ENCODE measurements at places on chromosomes 6 and 20.

DNA sequence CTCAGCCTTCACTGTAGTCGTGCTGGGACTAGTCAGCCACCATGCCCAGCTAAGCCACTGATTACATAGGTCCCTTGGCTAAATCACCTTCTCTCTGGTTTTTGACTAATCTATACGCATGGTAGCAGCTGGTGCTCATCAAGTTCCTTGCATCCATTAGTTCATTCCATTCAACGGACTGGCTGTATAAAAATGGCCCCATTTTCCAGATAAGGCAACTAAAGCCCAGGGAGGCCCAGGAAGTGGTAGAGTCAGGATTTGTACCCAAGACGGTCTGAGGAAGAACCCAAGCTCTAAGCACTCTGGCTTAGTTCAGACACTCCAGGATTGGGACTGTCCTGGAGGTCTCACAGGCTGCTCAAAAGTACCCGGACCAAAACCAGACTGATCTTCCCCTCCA is 4.9 kb downstream of the E2F1 start:
- DNase-seq: no peak

DNA sequence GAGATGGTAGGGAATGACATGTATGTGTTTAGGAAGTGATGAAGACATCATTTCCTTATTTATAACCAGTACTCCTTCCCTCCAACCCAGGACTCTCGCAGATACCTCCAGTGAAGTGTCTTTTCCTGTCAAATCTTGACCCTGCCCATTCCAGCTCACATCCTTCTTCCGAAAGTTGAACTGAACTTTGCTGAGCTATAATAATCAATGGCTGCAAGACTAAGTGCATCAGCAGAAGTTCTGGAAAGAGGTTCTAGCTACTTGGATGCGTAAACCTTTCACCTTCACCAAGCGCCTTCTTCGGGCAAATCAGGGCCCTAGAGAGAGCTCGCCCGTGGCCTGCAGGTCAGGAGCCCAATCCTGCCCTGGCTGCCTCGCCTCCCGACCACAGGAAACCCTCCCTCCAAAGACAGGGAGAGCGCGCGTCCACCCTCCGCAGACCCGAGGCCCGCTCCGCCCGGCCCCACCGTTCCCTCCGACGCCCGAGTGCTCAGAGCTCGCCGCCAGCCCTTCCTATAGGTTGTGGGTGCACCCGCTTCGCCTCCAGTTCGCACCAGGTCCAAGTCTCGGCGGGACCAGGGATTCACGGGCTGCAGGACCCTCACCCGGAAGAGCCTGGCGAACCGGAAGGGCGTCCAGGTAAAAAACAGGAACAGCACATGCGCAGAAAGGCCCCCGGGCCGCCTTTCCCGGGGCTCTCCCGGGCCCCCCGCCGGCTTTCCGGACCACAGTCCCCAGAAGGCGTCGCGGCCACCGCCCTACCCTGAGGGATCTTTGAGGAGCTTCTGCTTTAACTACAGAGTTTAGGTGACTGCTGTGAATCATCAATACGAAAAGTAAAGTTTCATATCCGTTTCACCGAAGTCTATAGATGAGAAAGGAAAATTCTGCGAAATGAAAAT is at the start of gene ZNF334:
Gene ZNF334 (minus strand): TSS at position 617 of the 902 bp plus-strand sequence. CDS start 1,457 bp downstream, outside the sequence.
- peak; percentile 7 for DNase-seq

DNA sequence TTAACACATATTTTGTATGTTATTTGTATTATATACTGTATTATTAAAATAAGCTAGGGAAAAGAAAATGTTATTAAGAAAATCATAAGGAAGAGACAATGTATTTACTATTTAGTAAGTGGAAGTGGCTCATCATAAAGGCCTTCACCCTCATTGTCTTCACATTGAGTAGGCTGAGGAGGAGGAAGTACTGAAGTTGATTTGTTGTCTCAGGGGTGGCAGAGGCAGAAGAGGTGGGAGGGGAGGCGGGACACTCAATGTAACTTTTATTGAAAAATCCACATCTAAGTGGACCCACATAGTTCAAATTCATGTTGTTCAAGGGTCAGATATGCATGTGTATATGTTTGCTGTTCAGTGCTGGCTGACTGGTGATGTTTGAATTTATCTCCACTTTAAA is 210.2 kb upstream of the CITED2 start:
- DNase-seq: no peak

DNA sequence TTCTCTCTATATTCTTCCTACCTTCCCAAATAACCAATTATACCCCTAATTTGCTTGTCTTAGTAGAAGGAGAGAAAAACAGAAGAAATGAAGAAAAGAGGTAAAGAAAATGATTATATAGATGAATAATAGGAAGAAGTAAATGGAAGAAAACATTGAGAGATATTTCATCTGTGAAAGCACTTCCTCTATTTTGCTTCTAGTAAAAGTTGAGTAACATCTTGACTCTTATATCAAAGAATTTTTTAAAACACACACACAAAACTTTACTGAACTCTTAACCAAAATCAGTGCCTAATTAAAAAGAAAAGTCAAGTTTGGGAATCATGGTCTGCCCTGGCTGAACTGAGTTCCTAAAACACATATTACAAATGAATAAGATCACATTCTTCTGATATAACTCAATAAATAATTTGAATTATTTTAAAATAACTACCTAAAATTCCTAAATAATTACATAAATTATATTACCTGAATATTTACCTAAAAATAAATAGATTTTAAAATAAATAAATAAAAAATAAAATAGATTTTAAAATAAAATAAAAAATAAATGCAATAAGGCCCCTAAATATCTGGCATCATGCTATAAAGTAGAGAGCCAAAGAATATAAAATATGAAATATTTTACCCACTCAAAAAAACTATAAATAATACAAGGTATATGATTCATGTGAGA is 8.8 kb downstream of the SLC17A2 start:
- DNase-seq: no peak

- peak; percentile 79 for DNase-seq
Measured at GRCh38 chr6:26025894-26026832, 61.1 kb upstream of the HFE start.

DNA sequence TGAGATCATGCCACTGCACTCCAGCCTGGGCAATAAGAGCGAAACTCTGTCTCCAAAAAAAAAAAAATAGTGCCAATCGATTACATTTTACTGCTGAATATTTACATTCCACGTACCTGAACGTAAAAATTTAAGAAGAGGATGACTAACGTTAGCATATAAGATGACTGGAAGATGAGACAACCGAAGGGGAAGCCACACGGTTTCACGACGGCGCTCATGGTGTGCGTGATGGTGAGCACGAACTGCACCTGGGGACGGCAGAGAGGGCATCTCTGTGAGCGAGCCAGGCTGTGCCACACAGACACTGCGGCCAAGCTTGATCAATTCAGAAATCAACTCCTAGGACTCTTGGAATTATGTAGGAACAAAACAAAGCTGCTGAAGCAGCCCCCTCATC is 54.5 kb downstream of the ELOVL2 start:
- DNase-seq: no peak

DNA sequence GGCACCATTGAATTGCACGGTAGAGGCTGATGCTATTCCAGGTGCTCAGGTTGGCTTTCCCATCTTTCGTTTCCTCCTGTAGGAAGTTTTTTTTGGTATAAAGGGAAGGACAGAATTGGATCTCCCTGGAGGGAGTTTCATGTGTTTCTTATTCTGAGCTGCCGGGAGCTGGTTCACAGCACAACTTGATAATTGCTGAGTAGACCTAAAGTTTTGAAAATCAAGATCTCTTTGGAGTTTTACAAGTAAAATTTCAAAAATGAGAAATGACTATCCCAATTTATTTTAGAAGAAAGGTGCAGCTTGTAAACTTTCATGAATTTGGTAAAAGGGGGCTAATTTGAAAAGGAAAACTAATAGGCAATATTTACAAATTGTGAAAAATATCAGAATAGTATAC is 125.2 kb upstream of the ESR1 start:
- DNase-seq: no peak

- DNase-seq: no peak
Measured at GRCh38 chr6:29611426-29611825, 21.6 kb downstream of the GABBR1 start.

DNA sequence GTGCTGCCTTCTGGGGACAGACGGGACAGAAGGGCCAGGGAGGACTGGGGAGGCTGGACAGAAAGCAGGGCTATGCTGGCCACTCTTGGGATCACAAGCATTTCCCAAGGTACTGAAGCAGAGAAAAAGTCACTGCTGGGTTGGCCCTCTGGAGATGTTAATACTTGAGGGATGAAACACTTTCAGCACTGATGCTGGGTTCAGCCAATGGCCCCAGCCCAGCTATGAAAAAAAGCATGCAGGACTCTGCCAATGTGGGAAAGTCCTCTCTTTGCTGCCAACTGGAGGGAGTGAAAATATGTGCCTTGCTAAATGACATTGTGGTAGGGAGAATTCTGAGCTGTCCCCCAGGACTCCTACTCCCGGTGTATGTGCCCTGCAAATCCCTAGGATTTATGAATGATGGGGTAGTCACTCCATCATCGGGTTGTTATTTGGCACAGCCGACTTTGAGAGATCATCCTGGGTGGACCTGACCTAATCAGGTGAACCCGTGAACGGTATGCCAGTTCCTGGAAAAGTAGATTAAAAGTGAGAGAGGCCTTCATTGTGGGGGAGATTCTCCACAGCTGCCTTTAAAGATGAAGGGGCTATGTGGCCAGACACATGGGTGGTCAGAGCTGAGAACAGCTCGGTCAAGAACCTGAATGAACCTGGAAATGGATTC is 119.9 kb upstream of the TRAF3IP2 start:
- DNase-seq: no peak

DNA sequence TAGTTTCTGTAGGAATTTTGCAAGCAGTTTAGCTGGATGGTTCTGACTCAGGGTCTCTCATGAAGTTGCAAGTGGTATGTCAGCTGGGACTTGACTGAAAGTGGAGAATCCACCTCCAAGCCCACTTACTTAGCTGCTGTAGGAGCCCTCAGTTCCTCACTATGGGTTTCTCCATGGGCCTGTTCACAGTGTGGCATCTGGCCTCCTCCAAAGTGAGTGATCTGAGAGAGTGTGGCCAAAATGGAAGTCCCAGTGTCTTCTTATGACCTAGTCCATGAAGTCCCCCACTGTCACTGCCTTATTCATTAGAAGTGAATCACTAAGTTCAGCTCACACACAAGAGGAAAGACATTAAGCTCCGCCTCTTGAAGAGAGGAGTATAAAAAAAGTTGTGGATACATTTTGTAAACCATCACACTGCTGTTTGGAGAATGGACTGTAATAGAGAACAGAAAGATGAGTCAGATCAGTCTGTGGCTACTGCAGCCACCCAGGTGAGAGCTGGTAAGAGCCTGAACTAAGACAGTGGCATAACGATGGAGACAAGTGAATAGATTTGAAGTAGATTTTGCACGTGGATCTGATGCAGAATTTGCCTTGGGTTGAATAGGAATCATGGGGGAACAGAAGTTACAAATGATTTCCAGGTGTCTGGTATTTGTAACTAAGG is 4.9 kb upstream of the NELFCD start:
- DNase-seq: no peak

DNA sequence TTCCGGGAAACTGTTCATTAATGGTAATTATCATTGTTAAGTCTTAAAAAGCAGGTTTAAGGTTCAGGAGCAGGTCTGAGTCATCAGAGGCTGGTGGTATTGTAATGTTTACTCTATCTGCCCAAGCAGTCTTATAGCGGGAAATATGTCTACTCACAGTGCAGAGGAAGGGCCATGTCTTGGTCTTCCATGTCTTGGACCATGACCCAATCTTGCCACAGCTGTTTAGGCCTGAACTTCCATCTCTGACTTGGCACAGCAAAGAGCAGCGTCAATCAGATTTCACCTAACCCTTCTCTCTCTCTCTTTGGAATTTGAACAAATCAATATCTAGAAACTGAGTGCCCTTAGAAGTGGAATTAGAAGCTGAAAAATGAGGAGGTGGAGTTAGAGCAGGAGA is 25.8 kb downstream of the SLC2A12 start:
- no peak for DNase-seq

DNA sequence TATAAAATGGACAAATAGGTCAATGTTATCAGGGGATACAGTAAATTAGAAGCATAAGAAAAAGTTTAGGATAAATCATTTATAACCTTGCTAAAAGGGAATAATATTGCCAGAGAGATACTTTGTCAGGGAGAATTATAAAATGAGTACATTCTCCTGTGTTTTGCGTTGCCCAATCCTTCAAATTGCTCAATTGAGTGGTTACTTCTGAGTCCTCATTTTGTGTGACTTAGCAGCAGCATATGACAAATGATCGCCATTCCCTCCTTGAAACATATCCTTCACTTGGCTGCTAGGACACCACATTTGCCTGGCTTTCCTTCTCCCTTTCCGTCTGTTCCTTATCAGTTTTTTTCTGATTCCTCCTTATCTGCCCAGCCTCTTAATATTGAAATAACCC is 106.7 kb upstream of the FLRT3 start:
- no peak for DNase-seq

GRCh38 chr20:5626603-5627002 is 123.6 kb upstream of the SHLD1 start:
- DNase-seq: no peak

GRCh38 chr6:137866200-137866913 is 702 bp upstream of the TNFAIP3 start:
- DNase-seq: no peak

- no peak for DNase-seq
Measured at GRCh38 chr20:53760025-53760441, 166.4 kb upstream of the ZNF217 start.

GRCh38 chr6:120304223-120304622 is 954.7 kb upstream of the MAN1A1 start:
- DNase-seq: no peak

GRCh38 chr6:37381579-37381978 is 27.8 kb downstream of the RNF8 start:
- no peak for DNase-seq

DNA sequence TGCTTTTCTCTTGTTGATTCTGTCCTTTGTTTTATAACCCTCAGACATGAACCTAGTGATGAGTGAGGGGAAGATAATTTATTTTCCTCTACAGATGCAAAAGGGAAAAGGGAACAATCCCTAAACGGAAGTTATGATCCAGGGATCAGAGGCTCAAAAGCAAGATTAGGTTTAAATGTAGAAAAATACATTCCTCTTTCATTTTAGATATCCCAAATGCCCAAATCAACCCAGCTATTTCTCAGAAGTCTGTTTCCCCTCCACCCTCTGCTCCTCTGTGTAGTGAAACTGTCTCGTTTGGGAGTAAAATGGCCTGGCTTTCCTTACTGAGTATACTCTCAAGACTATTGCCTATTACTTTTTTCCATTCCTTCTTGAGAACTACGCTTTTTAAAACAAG is 97.1 kb downstream of the PRL start:
- no peak for DNase-seq

- DNase-seq: no peak
Measured at GRCh38 chr6:158611541-158612370, 32.8 kb downstream of the DYNLT1 start.
